ENCODE measurements at places on chromosomes 5 and 9. TPM values are rescaled to one million over a fixed set of nuclear protein-coding genes. Genes with fewer than 3 reads are reported as not detected.

Gene IL13
- total RNA-seq, result not detected

GRCh38 chr9:124782661-124783574 is 6.0 kb downstream of the OLFML2A start:
- no peak for DNase-seq

Gene RAD1
- total RNA-seq, result 18.2 TPM

DNA sequence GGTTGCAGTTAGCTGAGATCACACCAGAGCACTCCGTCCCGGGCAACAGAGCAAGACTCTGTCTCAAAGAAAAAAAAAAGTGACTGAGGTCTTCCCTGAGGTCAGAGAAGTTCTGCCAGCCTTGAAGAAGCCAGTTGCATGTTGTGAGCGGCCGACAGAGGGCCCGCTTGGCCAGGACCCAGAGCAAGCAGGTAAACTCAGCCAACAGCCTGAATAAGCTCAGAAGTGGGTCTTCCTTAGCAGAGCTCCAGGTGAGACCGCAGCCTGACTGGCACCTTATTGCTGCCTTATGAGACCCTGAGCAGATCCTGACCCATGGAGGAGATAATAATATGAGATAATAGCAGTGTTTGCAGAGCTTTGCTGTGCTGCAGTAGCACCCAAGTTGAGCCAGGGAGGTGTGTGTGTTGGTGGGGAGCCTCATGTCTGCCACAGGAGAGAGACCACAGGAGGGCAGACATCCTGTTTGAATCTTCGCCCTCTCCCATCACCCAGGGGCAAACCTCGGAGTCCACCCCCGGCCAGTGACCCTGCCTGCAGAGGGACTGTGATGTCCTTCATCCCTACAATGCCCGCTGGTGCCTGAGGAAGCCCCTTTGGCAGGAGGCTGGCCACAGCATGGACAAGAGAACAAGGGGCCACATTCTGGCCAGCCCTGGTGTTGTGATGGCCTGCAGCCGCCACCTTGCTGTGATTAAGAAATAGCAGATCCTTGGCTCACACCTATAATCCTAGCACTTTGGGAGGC is 10.8 kb upstream of the BARX1 start:
- no peak for DNase-seq

DNA sequence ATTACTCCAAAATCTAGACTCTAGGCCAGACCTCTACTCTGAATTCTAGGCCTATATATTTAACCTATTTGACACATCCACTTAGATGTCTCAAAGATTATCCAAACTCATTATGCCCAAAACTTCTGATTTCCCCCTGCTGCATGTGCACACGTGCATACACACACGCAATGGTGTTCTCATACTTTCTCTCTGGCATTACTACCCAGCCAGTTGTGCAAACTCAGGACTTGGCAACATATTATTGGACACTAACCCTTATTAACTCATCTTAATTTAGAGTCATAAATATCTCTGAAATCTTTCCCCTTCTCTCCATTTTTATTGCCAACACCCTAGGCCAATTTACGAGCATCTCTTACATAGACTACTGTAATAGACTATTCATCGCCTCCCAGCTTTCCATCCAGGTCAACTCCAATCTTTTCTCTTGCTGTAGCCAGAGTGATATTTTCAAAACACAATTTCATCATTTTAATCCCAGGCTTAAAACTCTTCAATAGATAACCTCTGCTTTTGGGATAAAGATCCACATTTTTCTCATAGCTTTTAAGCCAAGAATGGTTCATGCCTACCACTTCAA is 141.2 kb upstream of the VLDLR start:
- DNase-seq, result no peak
